SK-N-MC (cell line): ENCODE measurements at places on chromosomes 2 and 18.

- DNase-seq: no peak
Measured at GRCh38 chr2:235055891-235056516, 104.2 kb downstream of the SH3BP4 start.

DNA sequence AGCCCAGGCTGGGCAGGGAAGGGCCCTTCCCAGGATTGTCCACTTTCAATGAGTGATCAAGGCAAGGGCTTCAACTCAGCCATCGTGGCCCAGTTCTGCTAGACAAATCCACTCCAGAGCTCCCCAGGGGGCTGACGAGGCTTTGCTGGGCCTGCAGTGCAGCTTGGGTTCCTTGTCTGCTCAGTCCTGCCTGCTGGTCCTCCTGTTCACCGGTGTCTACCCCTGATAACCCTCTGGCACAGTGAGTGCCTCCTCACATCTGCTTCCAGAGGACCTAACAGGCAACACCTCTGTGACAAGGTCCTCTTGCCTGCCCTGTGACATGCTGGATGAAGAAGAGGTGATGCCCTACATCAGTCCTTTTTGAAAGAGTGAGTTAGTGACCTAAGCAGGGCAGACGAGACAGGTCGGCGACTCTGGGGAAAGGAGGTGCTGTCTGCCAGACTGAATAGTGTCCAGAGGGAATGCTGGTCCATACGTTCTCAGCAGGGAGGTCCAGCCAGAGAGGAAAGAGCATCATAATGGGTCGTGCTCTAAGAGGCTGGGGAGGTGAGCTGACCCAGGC lies 20.9 kb upstream of the KCNF1 start:
- DNase-seq: no peak

DNA sequence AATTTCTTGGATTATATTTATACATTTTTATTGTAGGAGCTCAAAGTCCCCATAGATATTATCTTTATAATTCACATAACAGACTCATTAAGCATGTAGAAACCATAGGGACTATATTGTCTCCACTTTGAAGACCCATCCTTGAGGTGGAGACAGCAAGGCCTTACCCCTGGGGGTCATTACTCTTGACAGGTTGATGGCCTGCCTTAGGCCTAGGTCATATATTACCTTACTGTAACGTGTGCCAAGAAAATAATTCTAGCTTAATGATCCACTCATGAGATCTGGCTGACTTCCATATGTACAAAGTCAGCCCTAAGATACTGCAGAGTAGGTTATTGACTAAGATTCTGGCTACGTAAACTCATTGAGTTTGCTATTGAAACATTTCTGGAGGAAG lies 65.4 kb upstream of the GLS start:
- DNase-seq: no peak

- no peak for DNase-seq
Measured at GRCh38 chr18:10518595-10519255, 7.1 kb upstream of the NAPG start.

GRCh38 chr18:51643483-51643882 lies 446.0 kb upstream of the MEX3C start:
- DNase-seq: no peak

DNA sequence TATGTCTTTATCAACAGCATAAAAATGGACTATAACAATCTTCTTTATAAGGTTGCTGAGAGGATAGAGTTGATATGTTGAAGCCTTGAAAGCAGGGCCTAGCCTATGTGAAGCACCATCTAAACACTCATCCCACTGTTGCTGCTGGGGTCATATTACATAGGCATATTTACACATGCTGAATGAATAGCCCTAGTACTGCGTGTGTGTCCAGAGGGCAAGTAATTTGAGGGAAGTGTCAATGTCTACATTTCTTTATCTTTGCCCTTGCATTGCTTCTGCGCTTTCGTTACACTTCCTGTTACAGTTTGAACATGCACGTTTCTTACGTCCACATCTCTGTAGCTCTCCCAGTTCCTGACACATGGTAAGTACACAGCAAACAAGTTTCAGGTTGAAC lies 280.3 kb upstream of the ATP5MC3 start:
- DNase-seq: no peak

GRCh38 chr2:58796239-58796910 lies 555.2 kb upstream of the FANCL start:
- DNase-seq: no peak

- no peak for DNase-seq
Measured at GRCh38 chr2:1156059-1156458, 205.4 kb downstream of the SNTG2 start.

DNA sequence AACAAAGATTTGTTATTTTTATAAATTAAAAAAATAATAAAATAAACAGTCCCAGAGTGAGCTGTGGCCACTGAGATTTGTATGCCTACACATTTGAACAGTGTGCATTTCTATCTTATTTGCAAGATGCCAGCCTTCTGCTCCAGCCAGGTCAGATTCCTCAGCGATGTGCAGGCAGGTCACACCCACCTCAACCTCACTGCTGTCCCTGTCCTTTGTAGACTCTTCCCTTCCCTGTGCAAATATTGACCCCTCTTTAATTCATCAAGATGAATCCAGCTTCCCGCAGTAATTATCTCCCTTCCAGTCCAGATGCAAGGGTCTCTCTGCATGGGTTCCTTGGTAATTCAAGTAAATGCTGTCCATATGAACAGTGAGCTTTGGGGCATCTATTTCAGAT lies 256.2 kb downstream of the PIEZO2 start:
- no peak for DNase-seq

GRCh38 chr2:227880460-227880859 lies 9.0 kb downstream of the DAW1 start:
- no peak for DNase-seq

DNA sequence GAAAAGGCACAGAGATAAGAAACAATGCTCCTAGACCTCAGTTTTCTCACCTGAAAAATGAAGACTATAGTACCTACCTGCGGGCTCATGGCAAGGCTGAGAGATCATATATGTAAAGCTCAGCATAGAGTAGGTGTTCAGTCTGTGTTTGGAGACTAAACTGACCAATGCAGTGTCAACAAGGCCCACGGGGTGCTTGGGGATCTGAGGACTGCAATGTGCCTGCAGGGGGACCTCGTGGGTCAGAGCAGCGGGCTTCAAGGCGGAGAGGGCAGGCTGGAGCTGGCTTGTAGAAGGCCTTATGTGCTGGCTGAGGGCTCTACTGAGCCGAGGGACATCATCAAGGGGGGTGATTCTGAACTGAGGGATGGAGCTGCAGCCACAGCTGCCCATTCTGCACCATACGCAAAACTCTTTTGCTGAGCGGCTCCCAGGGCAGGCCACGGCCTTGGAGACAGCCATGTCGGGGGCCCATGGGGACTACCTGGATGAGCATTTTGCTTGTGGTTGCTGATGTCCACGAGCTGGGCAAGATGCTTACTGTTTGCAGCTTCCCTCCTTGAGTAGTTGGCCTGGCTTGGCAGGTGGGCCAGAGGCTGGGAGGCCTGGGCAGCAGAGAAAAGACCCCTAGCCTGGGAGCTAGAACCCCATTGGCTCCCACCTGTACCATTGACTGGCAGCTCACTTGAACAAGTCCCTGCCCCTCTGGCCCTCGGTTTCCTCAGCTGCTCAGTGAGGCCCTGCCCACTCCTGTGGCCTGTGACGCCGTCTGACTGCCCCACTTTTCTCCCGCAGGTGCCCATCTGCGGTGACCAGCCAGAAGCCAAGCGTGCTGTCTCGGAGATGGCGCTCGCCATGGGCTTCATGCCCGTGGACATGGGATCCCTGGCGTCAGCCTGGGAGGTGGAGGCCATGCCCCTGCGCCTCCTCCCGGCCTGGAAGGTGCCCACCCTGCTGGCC lies 23.5 kb downstream of the STEAP3 start:
- DNase-seq: no peak

GRCh38 chr2:234558642-234559041 lies 61.8 kb upstream of the ARL4C start:
- DNase-seq: no peak

- no peak for DNase-seq
Measured at GRCh38 chr2:33526132-33526531, 49.7 kb downstream of the RASGRP3 start.

DNA sequence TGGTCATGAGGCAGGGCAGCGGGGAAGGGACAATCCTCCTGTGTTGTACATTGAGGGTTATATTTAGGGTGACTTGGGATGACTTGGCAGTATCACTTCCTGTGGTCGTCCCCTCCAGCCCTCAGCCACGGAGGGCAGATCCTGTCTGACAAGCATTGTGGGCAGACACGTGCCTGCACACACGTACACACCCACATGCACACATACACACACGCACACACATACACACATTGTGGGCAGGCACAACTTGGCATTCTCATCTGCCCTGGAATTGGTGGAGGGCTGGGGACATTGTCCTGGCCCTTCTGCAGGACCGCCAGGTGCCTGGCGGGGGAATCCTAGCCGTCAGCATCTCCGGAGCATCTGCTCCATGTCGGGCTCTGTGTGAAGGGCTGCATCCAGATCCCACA lies 47.6 kb downstream of the ODC1 start:
- DNase-seq: no peak

- DNase-seq: no peak
Measured at GRCh38 chr2:71696381-71696780, 243.0 kb downstream of the DYSF start.

DNA sequence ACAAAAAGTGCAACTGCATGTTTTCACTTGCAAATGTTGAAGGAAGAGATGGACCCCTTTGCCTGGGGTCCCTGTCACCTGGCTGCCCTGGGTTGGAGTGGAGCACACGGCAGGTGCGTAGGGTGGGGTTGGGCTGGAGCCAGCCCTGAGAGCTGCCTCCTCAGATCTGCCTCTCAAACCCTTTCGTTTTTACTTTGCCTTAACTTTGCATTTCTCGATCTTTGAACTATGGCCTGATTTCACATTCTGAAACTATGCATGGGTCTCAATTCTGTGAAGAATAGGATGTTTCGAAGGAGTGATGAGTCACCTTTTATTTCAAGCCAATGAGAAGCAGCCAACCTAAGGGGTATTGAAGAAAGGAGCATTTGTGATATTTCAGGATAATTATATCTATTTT lies 132.8 kb downstream of the ACOXL start:
- no peak for DNase-seq

DNA sequence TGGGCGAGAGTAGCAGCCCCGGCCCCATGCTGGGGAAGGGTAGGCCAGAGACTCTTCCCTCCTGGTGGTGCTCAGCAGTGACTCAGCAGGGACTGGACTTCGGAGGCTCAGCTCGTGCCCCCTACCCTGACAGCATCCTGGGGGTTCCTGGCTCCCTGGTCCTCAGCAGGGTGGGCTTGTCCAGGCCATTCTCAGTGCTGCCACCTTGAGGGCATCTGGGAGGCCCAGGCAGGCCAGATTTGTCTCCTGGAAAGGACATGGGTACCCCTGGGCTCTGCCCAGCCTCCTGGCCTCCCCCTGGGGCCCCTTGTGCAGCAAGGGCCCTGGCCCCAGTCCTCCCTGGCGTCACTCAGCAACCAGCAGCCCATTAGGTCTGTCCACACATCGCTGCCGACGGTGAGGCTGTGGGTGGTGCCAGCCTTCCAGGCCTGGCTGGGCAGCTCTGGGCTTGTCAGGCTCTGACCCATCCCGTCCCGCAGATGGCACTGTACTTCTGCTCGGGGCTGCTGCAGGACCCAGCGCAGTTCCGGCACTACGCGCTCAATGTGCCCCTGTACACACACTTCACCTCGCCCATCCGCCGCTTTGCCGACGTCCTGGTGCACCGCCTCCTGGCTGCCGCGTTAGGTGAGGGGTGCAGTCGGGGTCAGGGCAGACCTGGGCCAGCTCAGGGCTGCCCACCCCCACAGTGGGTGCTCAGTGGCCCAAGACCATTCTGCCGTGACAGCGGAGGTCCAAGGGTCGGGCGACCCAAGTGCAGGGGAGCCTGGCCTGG lies 45.0 kb upstream of the ALPP start:
- DNase-seq: no peak

- DNase-seq: no peak
Measured at GRCh38 chr18:62480927-62481326, 41.9 kb upstream of the ZCCHC2 start.

GRCh38 chr2:54632733-54633692 lies 90.4 kb upstream of the EML6 start:
- DNase-seq: no peak

DNA sequence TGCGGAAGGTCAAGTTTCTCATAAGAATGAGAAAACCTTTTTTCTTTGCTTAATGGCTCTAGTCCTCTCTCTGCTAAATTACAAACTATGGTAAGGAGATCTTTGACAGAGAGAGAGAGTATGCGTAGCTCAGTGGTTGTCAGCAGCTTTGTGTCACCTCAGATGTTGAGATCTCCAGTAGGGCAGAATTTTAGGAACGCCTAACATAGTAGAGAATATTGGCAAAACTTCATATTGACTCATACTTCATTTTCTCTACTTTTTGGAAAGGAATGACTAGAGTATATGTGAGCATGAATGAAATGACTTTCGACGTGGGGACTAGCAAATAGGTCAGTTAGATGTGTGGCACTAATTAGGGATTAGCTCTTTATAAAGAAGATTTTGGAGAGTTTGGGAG lies 64.0 kb downstream of the WDR7 start:
- DNase-seq: no peak
